ENCODE measurements at places on chromosomes 3 and 15.
A peak's percentile ranks its signal among the peaks of the same experiment; 100 is the strongest.

DNA sequence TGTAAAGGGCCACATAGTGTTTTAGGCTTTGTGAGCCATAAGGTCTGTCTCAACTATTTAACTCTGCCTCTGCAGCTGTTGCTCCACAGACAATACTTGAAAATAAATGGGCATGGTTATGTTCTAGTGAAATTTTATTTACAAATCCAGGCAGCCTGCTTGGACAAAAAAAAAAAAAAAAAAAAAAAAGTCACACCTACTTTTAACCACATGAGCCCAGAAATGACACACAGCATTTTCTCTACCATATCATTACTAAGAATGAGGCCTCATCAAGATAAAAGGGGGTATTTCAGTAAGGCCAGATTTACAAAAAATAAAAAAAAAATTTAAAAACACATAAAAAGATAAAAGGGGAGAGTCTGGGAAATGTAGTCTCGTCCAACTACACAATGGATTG is 1.7 kb upstream of the NGLY1 start:
- DNase-seq: no peak

- peak; percentile 86 for DNase-seq
Measured at GRCh38 chr3:49813497-49814174, at the start of gene UBA7. UBA7 (minus strand) TSS chr3:49813953; CDS start chr3:49813787, 166 bp downstream.

- DNase-seq: no peak
Measured at GRCh38 chr15:51904931-51905330, 66.6 kb downstream of the LEO1 start.

GRCh38 chr3:143123353-143123984 is 3.9 kb downstream of the CHST2 start:
- DNase-seq: peak; percentile 32

DNA sequence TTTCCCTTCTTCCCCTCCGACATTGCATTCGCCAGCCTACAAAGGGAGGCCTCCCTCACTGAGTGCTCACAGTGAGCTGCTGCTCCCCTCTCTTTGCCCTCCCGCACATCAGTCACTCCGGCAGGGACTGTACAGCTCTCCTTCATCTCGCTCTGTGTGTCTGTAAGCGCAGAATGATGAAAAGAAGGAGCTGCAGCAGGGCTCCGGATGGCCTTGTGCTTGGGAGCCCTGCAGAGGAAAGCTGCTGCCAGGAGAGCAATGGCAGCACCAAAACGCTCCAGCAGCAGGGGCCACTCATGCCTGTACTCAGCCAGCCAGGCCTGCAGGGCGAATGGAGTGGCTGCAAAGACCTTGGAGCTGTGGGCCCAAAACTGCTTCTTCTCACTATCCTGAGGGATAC is 107.0 kb upstream of the NSMCE3 start:
- no peak for DNase-seq

DNA sequence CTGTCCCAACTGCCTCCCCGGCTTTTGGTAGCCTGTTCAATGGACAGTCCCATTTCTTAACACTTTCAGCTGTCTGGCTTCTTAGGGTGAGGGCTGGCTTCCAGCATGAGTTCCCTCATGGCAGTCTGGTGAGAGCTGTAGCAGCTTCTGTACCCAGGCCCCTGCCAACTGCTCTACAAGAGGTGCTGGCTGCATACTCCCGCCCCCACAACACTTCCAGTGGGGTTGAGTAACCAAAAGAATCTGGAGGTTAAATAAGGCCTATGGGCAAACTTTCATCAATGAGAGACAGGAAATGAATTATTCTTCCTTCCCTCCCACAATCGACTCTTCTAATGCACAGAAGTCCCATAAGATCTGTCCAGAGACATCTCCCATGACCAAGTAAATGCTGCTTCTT is 145.0 kb downstream of the NEK10 start:
- no peak for DNase-seq

- peak; percentile 71 for DNase-seq
Measured at GRCh38 chr15:43204016-43204901, 16.6 kb downstream of the EPB42 start.

GRCh38 chr3:153545471-153545870 is 383.4 kb downstream of the RAP2B start:
- DNase-seq: no peak

- DNase-seq: no peak
Measured at GRCh38 chr3:25289663-25290062, 138.4 kb upstream of the RARB start.

GRCh38 chr15:96180087-96180748 is 150.3 kb upstream of the NR2F2 start:
- DNase-seq: no peak

- DNase-seq: no peak
Measured at GRCh38 chr15:72368325-72368724, 7.5 kb downstream of the HEXA start.

Data from GM13976 (cell line).